Caki2 (cell line): ENCODE measurements at places on chromosomes 16 and 17.

DNA sequence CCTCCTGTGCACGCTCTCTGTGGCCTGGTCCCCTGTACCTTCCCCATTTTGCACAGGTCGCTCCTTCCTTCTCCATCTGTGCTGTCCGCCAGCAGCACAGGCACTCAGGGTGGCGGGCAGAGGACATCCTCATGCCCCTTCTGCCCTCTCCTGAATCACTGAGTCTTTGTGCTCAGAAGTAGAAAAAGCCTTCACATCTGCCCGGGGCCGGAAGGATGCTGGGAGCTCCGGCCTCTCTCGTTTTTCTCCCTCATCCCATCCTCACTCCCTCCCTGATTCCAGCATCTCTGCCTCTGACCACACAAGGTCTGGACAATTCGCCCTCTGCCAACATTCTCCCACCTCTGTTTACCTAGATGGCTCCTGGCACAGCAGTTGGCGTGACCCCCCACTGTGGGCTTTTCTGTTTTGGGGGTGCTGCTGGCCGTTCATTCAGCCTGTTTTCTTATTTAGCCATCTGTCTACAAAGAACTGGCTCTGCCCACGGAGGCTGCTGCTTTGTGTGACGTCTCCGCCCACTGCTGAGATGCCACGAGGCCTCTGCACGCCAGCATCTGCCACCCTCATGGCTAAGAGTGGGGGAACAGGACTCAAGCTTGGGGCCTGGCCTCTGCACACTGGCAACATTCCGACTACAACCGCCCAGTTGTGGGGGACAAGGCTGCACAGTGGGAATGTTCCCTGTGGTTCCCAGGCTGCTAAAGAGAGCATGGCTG, 36.7 kb downstream of the SEC14L5 start:
- DNase-seq = no peak

- no peak for DNase-seq
Observed at GRCh38 chr17:14310605-14311004, 9.7 kb downstream of the HS3ST3B1 start.

DNA sequence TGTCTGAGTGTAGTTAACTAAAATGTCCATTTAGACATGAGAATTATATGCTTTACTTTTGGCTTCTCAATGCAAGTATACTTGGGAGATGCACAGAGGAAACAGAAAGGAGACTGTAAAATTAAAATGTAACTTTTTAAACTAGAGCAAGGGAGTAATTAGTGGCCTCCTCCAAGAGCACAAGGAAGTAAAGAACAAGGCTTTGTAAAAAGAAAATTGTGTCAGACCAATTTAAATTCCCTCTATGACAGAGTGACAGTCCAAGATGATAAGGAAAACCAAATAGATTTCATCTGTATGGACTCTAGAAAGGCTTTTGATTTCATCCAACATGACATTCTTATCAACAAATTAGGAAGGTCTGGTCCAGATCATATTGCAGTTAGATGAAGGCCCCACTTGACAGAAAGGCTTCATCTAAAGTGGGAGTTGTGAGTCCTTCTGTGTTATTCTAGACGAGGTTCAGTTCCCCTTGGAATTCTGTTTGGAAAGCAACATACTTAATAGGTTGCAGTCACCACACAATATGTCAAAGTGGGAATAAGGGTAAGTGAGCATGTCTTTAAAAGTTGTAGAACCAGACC, 6.5 kb upstream of the CAPNS2 start:
- no peak for DNase-seq

GRCh38 chr16:47664653-47665325, 203.7 kb downstream of the PHKB start:
- DNase-seq = peak; percentile 12

- no peak for DNase-seq
Observed at GRCh38 chr17:27746881-27747280, 53.4 kb downstream of the NOS2 start.

DNA sequence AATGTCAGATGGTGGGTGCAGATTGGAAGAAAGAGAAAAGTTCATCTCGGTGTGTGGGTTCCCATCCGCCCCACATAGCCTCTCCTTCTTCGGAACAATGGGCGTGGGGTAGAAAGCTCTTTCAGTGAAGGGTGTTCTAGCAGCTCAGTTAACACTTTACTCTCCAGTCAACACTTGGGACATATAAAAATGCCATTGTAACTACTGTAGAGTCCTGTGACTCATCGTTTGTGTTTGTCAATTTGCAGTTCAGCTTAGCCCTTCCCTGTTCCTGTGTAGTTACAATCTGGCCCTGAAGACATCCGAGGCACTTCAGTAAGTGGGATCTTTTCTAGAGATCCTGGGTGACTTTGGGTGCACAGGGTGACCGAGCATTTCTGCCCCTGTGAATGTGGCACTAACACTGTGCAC, 11.5 kb upstream of the CLEC18C start:
- peak; percentile 35 for DNase-seq
